ENCODE measurements at places on chromosomes 1 and 21.

- no peak for DNase-seq
Observed at GRCh38 chr1:99370476-99370875, 106.2 kb downstream of the PLPPR4 start.

DNA sequence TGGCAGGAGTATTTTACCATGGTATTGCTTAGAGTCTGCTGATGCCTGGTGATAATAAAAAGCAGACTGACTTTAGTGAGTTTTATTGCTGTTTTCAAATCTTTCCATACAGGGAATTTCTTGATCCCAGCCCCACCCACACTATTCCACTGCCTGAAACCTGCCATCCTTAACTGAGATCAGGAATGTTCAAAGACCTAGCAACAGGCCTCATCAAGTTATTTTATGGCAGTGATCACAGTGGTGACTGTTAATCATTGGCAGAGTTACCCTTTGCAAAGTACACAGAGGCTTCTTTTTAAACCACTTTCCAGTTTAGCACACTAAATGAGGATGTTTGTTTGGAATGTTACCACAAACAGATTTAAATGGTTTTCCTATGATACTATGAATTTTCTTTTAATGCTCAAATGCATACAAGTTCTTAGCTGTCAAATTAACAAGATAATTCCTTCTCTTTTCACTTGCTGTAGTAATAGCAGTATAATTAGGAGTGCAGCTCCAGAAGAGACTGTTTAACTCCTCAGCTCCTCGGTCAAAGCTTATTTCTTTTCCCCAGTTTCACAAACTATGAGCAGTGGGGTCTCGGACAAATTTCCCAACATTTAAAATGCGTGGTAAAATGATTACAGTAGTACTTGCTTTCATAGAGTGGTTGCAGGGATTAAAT lies 69.9 kb upstream of the USP25 start:
- DNase-seq = no peak

DNA sequence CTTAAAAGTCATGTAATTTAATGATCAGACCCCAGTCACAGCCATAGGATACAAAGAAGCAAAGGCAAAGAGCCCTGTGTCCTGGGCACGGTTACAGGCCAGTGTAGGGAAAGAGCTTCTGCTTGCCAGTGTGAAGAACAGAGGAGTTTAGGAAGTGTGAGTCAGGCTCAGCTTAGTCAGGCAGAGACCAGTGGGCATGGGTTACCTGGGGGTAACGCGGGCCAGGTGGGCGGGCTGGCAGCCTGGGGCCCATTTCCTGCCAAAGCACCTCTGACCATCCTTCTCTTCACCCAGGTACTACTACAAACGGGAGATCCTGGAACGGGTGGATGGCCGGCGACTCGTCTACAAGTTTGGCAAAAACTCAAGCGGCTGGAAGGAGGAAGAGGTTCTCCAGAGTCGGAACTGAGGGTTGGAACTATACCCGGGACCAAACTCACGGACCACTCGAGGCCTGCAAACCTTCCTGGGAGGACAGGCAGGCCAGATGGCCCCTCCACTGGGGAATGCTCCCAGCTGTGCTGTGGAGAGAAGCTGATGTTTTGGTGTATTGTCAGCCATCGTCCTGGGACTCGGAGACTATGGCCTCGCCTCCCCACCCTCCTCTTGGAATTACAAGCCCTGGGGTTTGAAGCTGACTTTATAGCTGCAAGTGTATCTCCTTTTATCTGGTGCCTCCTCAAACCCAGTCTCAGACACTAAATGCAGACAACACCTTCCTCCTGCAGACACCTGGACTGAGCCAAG lies 4.7 kb downstream of the ELF3 start:
- DNase-seq = no peak

DNA sequence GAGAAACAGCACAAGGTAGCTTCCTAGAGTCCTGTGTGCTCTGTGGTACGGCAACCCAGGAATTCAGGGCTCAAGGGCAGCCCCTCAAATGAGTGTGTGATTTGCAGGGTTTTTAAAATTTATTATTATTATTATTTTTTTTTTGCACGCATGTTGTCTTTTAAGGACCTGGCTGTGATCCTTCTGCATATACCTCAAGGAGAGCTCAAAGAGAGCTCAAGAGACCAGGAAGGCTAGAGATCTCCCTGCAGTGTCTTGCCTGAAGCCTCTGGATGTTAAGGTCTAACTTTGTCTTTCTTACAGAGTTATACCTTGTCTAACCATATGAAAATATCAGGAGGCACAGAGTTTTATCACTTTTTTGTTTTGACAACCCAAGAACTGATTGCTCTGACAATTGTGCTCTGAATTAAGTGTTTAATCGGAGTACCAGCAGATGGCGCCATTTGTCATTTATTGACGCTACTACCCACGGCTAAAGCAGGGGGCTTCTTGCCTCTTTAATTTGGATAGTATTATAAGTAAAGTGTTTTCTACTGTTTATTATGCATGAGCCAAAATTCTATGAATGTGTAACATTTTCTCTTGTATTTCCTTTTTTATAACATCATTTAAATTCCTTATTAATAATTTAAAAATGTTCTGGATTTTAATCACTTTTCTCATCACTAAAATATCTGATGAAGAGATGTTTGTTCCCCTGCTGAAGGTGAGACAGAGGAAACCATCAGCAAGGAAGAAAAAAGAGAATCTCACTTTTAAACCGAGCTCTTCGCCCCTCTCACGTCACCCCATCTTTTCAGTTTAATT lies 35.8 kb upstream of the LMO4 start:
- DNase-seq = peak; percentile 46

- no peak for DNase-seq
Observed at GRCh38 chr1:155636397-155637153, 26.6 kb downstream of the MSTO1 start.

DNA sequence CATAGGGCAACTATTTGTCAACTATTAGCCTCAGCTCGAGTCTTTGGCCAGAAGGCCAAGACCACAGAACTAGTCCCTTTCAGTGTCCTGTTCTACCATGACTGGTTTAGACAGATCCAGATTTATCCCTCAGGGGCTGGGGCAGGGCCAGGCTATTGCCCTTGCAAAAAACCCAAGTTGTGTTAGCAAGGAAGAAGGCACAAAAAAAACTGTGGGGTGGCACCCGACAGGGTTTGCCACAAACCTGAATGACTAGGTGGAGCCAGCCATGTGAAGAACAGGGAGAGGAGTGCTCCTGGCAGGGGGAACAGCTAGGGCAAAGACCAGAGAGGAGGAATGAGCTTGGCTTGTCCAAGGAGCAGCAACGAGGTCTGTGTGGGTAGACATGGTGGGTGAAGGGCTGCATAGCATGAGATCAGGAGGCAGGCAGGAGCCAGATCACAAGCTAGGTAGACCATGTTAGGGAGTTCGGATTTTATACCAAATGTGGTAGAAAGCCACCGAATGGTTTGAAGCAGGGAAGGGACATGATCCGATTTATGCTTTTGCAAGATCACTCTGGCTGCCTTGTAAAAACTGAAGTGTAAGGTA lies 4.3 kb downstream of the DCST1 start:
- no peak for DNase-seq

DNA sequence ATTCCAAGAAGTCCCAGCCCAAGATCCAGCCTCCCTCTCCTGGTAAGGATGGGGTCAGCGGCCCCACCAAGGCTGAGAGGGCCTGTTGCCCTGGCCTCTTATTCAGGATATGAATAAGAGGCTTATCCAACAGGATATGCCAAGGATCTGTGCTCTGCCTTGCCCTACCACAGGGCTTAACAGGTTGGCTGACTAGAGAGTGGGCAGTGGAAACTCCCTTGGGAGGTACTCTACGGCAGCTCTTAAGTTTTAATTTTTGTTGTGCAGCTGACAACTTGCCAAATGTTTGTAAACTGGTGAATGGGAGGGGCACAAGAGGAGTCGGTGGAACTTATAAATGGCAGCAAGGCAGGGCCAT lies 16.5 kb upstream of the PIGV start:
- no peak for DNase-seq

GRCh38 chr1:114554577-114554976 lies 26.8 kb downstream of the BCAS2 start:
- DNase-seq = no peak

DNA sequence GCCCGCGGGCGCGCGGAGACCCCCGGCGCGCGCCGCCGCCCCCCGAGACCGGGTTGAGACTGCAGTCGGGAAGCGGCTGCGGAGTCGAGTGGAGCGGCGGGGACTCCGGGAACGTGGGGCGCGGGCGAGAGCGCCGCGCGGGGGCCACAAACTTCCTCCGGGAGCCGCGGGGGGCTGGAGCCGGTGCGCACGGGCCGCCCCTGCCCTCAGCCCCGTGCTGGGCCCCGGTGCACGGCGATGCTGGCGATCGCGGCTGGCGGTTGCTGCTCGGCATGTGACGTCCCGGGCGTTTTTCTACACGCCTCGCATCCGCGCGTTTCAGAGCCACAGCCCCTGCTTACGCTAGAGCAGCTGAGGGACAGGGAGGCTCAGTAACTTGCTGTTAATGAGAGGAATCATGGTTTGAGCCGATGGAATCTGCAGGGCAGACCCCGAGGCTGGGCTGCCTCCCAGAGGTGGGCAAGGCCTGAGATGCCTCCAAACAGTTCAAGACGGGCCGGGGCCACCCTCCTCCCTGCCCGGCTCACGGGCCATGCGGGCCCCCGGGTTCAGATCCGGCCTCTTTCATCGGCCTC lies 520 bp downstream of the TMEM201 start:
- DNase-seq = peak; percentile 21

DNA sequence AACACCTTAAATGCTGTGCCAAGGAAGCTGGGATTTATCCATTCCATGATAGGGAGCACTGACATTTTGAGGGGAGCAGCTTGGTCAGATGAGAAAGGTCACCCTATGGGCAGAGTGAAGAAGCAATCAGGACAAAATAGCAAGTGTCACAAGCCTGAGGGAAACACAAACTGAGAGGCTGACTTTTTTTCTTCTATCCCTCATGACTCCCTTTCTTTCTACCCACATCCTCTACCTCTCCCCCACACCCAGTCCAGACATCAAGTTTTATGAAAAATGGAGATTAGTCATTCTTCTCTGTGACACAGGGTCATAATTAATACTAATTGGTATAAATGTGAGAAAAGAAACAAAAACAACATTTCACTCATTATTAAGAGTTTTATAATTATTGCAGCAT lies 103.1 kb downstream of the SLC25A24 start:
- no peak for DNase-seq

GRCh38 chr1:51297401-51298321 lies 32.7 kb downstream of the TTC39A start:
- DNase-seq = no peak
